ENCODE measurements at places on chromosomes 4 and X.

- no peak for DNase-seq
Observed at GRCh38 chr4:42596918-42597317, 60.0 kb downstream of the ATP8A1 start.

- peak; percentile 38 for DNase-seq
Observed at GRCh38 chr4:47729131-47729680, 108.7 kb downstream of the CORIN start.

DNA sequence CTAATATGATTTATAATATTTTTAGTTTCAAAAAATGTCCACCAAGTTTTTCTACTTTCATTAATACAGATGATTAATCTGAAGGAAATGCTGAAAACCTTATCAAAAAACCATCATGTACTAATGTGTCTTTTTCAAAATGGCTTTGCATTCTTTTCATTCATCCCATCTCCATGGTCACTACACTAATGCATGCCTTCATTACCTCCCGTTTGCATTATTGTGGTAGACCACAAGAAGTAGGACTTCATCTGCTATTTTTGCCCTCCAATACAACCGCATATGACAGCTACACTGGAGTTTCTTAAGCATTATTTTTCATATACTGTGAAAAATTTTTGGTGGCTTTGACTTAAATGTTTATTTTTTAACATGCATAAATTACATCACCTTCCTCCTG is 37.9 kb upstream of the FSTL5 start:
- peak; percentile 15 for DNase-seq

DNA sequence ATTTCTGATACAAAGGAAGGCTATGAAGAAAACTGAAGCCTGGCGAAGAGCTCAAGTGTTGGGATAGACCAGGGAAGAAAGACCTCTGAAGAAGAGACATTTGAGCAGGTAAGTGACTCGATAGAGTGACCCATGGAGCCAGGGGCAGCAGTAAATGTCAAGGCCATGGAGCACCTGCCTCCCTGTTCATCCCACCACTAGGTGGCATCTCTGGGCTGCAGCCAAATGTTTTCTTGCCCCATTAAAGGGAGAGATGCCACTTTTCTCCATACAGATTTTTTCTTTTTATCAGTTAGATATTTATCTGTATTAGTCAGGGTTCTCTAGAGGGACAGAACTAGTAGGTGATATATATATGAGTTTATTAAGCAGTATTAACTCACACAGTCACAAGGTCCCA is 4.9 kb upstream of the ZNF81 start:
- peak; percentile 33 for DNase-seq

GRCh38 chr4:157655096-157655809 is 434.7 kb downstream of the GRIA2 start:
- DNase-seq, result no peak

DNA sequence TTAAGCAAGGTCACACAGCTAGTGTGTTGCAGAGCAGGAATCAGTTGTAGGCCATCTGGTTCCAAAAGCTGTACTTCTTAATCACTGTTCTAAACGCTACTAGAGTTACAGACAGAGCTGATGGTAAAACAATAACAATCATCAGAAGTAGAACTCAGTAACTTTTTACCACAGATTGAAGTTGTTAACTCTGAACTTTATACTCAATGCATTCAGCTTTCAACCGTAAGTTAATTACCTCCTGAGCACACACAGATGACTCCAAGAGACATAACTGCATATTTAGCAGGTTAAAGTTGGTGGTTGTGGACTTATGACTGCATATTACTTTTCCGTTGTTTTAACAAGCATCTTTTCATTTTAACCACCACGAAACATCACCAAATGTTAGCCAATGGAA is 127.3 kb downstream of the PRSS12 start:
- DNase-seq, result no peak

- no peak for DNase-seq
Observed at GRCh38 chrX:71198066-71198465, 25.0 kb upstream of the GJB1 start.

GRCh38 chrX:97597954-97598353 is 714.2 kb downstream of the RPA4 start:
- no peak for DNase-seq

- no peak for DNase-seq
Observed at GRCh38 chrX:144819406-144819805, 427.9 kb upstream of the SPANXN1 start.

DNA sequence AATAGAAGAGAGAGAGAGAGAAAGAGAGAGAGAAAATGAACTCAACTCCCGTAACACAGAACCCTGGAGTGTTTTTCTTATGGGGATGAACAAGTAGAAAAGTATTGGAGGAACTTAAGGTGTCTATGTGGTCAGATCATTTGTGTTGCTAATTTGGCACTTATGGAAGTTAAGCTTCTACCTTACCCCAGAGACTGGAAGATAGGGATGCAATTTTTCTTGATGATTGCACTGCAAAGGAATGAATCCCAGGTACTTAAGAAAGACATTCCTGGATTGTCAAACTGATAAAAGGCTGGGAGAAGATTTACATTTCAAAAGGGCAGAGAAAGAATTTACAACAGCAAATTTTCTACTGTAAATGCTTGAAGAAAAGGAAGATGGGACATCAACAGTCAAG is 57.2 kb downstream of the MAP9 start:
- DNase-seq, result no peak

DNA sequence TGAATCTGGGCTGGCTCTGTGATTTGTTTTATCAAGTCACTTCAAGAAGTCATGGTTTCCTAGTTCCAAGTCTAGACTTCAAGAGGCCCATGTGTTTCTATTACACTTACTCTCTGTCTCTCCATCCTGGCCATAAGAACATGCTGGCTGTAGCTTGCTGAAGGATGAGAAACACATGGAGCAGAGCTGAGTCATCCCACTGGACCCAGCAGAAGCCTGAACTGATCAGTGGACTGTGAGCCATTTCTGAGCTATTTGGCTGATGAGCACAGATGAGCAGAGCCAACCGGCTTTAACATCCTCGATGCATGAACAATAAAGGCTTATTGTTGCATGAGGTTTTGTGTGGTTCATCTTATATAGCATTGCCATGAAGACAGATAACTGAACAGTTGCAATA is 290.6 kb upstream of the BOD1L1 start:
- peak; percentile 85 for DNase-seq

- no peak for DNase-seq
Observed at GRCh38 chrX:13159886-13160285, 115.5 kb upstream of the FAM9C start.

DNA sequence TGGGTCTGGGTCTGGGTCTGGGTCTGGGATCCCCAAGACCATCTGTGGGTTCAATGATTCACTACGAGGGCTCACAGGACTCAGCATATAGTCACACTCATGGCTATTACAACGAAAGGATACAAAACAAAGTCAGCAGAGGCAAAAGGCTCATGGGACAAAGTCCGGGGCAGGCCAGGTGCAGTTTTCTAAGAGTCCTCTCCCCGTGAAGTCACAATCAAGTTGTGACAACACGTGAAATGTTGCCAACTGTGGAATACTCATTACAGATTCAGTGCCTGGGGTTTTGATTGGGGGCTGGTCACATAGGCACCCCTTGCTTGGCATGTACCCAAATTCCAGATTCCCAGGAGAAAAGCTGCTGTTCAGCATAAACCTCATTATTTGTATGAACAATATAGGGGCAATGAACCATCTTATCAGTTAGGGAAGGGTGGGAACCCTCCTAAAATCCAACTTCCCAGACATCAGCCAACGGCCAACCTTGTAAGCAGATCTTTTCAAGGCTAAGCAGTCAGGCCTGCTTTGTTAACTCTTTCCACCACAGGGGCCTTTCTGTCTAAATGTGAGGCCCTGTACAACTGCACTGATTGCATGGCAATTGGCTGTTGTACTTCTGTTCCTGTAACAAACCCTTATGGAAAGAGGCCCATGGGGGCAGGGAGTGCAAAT is 58.2 kb upstream of the DIPK2B start:
- DNase-seq, result no peak

DNA sequence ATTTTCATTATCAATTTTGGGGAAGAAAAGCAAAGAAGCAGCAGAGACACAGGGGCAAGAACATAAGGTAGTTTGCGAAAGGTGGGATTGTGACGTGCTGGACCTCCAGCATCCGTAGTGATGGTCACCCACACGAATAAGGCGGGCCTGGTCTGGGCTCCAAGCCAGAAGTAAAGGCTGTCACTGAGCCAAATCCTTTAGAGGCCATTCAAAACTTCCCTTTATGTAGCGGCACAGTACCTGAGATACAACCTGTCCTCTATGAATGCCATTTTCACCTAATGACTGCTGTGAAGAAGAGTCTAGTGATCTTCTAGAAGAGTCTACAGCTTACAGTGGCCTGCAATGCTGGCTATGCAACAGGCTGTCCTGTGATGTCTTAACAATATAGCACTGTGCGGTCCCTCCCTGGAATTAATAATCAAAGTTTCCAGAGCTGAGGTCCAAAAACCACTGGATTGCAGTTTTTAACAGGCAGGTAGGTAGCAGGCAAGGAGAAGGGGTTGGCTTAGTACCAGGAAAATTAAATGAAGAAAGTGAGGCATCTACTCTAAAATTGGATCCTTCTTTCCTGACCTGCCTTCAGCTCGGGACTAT is 56.2 kb downstream of the TRIML1 start:
- no peak for DNase-seq

DNA sequence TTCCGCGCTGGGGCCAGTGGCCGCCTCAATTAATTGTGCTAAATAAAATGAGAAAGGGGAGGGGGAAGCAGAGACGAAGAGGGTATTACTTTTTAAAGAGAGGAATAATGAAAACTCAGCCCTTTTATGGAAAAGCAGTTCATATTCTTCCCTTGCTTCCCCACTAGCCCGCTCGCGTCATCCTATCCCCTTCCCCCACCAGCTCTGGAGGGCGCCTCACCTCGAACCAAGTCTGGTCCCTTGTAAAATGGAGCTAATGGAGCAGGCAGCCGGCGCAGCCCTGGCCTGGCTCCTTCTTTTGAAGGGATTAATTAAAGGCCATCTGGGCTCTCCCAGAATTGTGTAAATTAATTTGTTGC is 511 bp upstream of the NKX6-1 start:
- DNase-seq, result no peak

- no peak for DNase-seq
Observed at GRCh38 chr4:24598025-24598424, 13.7 kb upstream of the DHX15 start.

GRCh38 chrX:68692651-68693050 is 45.2 kb downstream of the STARD8 start:
- peak; percentile 28 for DNase-seq

DNA sequence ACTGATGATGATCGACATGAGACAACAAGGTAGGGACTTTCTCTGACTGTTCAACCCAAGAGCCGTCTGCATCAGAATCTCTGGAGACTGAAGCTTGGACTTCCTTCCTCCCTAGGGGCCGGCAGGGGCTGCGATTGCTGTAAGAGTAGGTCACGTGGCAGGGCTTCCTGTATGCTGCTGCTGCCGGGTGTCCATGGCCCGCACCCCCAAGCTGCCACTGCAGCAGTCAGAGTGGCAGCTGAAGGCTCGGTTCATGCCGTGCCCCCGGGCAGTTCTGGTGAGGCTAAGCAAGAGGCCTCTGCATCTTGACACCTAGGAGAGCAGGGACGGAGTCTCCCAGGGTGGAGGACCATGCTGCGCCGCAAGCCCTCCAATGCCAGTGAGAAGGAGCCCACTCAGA is at the start of gene SASH3:
SASH3 (plus strand) TSS at position 203 of the 400 bp plus-strand sequence; CDS start at position 352, 149 bp downstream.
- no peak for DNase-seq

DNA sequence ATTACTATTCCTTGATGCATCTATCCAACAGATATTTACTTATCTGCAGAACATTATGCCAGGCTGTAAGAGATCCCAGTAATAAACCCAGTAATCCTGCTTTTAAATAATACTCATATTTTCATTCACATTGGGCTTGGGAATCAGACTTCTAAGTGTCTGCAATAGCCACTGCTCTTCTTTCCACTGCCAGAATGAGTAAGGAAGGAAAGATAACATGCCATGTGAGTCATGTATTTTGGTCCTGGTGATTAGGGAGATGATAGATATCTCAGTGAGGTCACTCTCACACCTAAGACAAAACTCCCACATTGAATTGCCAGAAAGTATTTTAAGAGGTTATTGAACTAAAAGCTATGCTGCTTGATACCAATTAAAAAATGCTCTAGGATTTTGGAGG is 13.9 kb upstream of the HEPH start:
- no peak for DNase-seq

- DNase-seq, result no peak
Observed at GRCh38 chr4:123216946-123217345, 179.6 kb upstream of the SPRY1 start.

- DNase-seq, result no peak
Observed at GRCh38 chr4:18422685-18423084, 401.1 kb upstream of the LCORL start.

DNA sequence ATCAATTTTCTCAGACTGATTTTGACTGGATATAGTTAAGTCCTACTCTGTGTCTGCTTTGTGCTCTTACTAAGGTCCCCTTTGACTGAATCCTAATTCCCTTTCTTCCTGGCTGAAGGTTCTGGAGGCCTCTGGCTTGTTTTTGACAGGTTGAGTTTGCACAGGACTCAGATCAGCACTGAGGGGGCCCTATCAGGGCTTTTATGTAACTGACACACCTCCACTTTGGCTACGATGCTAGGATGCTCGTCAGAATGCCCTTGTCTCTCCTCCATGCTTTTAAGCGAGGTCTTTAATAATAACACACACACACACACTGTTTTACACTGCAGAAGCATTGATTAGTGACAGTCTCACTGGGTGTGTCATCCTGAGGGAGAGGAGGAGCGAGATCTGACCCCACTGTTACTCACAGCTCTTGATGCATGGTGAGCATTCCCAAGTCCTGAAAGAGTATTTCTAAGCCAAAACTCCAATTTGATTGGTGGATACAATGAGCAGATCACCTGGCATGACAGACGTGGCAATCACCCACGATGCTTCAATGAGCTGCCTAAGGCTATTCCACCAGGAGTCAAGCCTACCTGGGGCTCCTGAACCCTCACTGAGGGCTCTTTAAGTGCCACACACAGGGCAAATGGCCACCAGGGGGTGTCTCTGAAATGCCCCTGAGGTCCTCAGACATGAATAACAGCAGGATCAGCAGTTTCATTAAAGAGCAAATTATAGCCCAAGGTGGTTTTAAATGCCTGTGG is 130.4 kb upstream of the CPEB2 start:
- DNase-seq, result no peak

DNA sequence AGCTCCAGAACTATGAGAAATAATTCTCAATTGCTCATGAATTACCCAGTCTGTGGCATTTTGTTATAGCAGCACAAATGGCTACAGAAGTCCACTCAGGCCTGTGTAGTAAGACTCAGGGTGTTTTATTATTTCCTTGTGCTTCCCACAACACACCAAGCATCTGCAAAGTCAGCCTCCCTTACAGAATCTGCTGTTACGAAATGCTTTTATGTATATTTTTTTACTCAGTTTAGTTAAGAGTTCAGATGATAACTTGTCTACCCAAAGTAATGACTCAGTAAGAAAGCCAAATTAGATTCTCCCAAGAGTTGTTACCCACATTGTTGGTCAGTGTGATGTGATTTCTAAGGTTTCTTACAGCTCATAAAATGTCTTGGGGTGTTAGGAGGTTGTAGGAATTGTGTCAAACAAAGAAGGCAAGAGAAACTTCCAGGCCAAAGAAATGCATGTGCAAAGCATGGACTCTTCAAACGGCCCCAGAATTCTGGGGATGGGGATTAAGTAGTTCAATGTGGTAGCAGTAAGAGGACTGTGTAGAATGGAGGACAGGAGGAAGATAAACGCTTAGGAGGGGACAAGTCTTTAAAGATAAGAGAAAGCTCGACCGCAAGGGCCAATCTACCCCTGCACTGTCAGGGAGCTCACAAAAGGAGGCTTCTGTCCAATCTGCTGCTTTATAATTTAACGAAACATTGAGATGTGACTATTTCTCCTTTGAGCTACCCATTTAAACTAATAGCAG is 35.4 kb upstream of the TMEM184C start:
- no peak for DNase-seq

GRCh38 chr4:100366213-100366612 is 151.6 kb downstream of the EMCN start:
- DNase-seq, result peak; percentile 18

GRCh38 chrX:15566244-15566643 is 34.5 kb downstream of the ACE2 start:
- no peak for DNase-seq
